Stimulated activated CD8-positive, alpha-beta memory T cell treated with anti-CD3 and anti-CD28 coated beads, Interleukin-15, amount 100 ng/mL, for 4 hours (primary cell): ENCODE measurements at places on chromosomes 5 and 9.
A peak's percentile ranks its signal among the peaks of the same experiment; 100 is the strongest.

GRCh38 chr5:40486437-40487275 is 193.1 kb upstream of the PTGER4 start:
- no peak for DNase-seq

GRCh38 chr9:77456829-77457437 is 191.2 kb downstream of the GNA14 start:
- DNase-seq = peak; percentile 66

- no peak for DNase-seq
These were observed 293.0 kb downstream of the SPOCK1 start for GRCh38 chr5:137206030-137206715.

- DNase-seq = no peak
These were observed 6.4 kb upstream of the ACOT12 start for GRCh38 chr5:81400375-81400774.

GRCh38 chr9:14318361-14318760 is 4.4 kb upstream of the NFIB start:
- no peak for DNase-seq

- no peak for DNase-seq
These were observed 75.9 kb downstream of the TENT4A start for GRCh38 chr5:6788956-6789649.

- DNase-seq = no peak
These were observed 60.0 kb downstream of the POU5F2 start for GRCh38 chr5:93681432-93681831.

GRCh38 chr5:137305971-137306602 is 193.0 kb downstream of the SPOCK1 start:
- DNase-seq = no peak

DNA sequence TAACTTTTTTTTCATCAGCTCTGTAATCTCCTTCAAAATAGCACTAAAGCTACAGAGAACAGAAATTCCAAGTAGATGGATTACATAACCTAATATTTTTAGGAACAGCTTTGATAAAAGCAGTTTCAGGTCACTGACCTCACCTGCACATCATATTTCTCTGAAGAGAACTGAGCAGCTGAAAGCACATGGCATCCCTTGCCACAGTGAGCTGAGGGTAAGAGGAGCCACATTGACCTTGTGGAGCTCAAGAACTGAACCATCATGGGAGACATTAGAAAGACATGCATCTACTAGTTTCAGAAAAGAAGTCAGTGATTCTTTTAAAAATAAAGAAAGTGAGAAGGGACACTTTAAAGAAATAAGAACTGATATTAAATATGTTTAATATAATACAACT is 222.7 kb downstream of the CFAP90 start:
- no peak for DNase-seq

GRCh38 chr9:17082343-17083064 is 52.3 kb upstream of the CNTLN start:
- no peak for DNase-seq

DNA sequence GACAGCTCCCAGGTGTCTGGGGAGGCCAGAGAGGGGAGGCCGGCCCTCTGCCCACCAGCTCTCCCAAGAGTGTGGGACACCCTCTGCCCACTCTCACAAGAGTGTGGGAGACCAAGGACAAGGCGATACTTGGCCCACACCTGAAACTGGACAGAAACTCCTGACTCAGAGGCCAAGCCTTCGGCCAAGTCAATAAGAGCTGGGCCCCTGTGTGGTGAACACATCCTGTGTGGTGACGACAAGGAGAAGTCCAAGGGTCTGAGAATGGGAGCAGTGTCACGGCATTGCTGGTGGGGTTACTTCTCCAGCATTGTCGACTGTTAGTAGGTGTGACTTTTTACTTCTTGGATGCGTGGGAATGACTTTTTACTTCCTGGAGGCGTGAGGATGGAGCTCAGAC is 14.6 kb upstream of the F2RL1 start:
- no peak for DNase-seq

DNA sequence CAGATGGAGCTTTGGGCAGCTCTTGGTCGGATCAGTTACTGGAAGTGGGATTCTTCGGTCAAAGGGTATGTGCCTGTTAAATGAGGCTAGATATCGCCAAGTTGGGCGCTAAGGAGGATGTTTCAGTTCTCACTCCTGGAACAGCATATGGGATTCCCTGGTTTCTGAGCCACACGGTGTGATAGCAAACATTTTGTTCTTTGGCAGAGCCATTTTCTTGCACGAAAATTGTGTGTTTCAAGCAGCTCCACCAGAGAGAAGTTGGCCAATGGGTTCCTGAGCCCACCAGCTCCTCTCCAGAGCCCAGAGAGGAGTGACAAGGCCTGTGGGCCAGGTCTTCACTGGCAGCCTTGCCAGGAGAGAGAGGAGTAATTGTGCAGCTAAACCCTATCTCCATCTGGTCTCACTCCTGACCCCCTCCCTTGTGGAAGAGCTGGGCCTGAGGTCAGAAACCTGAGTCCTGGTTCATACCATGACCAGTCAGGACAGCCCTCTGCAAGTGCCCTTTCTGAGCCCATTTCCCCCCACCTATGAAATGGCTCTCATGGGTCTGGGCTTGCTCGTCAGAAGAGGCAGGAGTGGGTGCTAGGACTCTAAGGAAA is 10.7 kb upstream of the SLC6A7 start:
- no peak for DNase-seq

DNA sequence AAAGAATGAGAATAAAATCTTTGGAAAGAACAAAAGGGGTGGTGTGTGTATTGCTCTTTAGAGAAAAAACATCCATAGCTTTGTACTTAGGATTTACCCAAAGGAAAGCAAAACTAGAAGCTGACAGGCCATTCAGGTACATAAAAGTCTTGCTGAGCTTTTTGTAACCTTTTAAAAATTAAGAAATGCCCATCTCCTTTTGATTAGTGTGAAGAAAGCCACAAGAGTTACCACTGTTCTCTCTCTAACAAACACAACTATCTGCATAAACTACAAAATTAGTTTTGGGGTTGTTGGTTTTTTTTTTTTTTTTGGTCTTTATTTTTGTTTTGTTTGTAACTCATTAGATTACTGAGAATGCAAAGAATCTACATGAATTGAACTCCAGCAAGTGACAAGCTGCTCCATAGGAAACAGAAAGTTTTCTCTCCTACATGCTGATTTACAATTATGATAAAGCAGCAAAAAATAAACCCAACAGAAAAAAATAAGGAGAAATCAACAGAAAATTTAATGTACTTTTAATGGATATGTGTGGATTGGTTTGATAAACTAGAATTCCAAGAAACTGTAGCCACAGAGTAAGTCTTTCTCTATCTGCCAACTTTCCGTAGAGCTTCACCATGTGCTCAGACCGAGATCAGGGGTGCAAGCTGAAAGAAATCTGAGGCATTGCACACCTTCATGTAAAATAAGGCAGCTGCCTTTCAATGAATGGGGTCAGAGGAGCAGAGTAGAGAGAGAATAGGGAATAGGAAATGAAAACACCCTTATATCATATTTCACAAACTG is 12.3 kb downstream of the BAAT start:
- DNase-seq = no peak

DNA sequence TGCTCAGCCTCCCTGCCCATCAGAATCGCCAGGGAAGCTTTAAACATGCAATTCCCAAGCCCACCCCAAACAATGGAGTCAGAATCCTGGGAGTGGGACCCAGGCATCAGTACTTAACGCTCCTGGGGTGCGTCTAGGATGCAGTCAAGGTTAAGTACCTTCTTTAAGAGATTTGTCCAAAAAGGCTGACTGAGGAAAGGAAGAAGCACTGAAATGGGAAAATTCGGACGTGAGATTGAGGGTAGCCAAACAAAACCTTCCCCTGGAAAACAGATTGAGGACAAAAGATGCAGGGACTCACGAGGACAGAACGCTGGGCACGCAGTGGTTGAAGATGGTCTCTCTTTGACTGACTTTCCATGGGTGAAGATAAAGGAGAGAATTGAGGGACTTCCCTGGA is 143.5 kb downstream of the MTX3 start:
- no peak for DNase-seq

GRCh38 chr5:103305809-103306208 is 47.2 kb downstream of the MACIR start:
- DNase-seq = no peak

DNA sequence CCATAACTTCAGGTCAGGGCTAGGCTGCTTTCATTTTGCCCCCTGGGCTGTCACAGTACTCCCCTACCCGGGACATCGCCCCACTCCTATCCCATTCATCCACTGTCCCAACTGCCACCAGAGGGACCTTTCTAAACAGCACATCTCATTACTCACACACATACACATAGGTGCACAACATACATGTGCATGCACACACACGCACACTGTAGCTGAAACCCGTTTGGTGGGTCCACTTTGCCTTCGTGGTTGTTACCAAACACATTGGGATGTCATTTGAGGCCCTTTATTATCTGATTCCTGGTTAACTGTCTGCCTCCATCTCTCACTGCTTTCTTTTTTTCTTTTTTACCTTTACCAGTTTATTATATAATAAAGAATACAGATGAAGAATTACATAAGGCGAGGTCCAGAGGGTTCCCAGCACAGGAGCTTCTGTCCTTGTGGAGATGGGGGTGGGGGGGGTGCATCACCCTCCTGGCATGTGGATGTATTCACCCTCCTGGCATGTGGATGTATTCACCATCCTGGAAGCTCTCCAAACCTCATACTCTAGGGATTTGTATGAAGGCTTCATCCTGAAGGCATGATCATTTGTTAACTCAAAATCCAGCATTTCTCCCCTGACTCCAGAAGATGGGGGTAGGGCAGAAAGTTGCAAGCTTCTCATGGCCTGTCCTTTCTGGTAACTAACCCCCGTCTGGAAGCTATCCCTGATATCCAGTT is 186.0 kb downstream of the GOLPH3 start:
- DNase-seq = no peak

DNA sequence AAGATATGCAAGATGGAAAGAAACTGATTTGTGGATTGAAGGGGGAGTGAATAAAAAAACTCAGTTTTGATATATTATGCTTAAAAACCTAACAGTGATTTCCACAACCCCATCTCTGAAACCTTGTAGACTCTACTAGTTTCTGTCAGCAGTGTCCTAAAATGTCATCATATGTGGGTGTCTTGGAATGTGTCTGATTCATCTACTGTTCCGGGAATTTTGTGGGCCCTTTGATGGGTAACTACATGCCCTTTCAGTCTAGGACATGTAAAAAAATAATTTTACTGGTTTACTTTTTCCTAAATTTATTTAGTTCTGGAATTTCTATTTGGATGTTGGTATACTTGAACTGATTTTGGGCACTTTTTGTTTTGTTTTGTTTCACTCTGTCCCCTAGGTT is 118.9 kb upstream of the NMUR2 start:
- no peak for DNase-seq

GRCh38 chr5:71719063-71719964 is at the start of gene CARTPT:
CARTPT (plus strand) TSS chr5:71719275; CDS start chr5:71719294, 19 bp downstream.
- DNase-seq = no peak

DNA sequence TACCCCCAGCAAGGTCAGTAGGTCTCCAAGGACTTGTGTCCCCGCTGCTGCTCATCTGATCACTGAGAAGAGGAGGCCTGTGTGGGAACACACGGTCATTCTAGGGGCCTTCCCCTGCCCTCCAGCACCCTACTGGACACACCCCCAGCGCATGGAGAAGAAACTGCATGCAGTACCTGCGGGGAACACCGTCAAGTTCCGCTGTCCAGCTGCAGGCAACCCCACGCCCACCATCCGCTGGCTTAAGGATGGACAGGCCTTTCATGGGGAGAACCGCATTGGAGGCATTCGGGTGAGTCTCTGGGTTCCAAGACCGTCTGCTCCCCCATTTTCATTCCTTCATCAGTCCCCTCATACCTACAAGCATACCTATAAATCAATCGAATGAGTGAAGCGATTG is 4.1 kb downstream of the FGFR4 start:
- DNase-seq = no peak
